ENCODE measurements at places on chromosomes 11 and 22. TPM values are rescaled to one million over a fixed set of nuclear protein-coding genes. Genes with fewer than 3 reads are reported as not detected.

WT1 gene
- total RNA-seq: 0.09 TPM

KREMEN1 gene
- 4.1 TPM for total RNA-seq

NPAS4 gene
- 0.44 TPM for total RNA-seq

AMPD3 gene
- 7.1 TPM for total RNA-seq

C11orf16 gene
- not detected for total RNA-seq

IGF2 gene
- total RNA-seq: 1.5 TPM

PICALM gene
- total RNA-seq: 69.9 TPM

SF3A1 gene
- 272 TPM for total RNA-seq

ENDOD1 gene
- 3.3 TPM for total RNA-seq

ANO9 gene
- total RNA-seq: 16.6 TPM

CD3D gene
- 0.89 TPM for total RNA-seq

NR1H3 gene
- total RNA-seq: 29.9 TPM

APOA5 gene
- total RNA-seq: 0.20 TPM

OR6A2 gene
- total RNA-seq: 0.27 TPM

MIOX gene
- 0.41 TPM for total RNA-seq

MUC5B gene
- 1.6 TPM for total RNA-seq

ETS1 gene
- total RNA-seq: 25.3 TPM

MS4A6E gene
- total RNA-seq: not detected

DNA sequence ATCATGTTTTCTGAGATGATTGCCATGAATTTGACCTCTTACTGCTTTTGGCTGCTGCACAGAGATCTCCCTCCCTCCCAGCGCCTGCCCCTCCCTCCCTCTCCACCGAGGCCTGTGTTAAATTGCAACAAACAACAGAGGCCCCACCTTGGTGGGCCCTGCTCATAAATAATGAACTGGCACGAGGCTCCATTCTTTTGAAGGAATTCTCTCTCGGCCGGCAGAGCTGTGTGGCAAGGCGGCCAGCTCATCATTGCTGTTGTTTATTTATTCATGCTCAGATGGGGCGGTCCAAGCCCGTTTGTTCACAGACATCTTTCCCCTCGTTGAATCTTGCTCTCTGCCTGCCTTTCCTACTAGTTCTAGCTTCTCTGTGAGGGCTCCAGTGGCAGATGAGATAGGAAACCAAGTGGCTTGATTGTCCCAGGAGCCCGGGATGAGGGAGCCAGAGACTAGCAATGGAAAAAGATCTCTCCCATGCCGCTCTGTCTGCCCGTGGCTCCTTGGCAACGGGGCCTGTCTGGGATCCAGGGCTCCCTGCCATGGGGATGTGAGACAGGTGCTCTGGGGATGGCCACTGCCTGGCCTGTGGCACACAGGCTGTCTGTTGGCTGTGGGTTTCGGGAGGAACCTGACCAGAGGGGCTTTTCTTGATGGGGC is 192.6 kb downstream of the DSCAML1 start:
- DNase-seq: no peak

GRCh38 chr11:69985641-69986439 is 92.3 kb upstream of the ANO1 start:
- peak; percentile 49 for DNase-seq

GRCh38 chr11:22800482-22800881 is 29.1 kb downstream of the SVIP start:
- DNase-seq: no peak

GRCh38 chr11:95595973-95596489 is 193.6 kb downstream of the FAM76B start:
- no peak for DNase-seq

DNA sequence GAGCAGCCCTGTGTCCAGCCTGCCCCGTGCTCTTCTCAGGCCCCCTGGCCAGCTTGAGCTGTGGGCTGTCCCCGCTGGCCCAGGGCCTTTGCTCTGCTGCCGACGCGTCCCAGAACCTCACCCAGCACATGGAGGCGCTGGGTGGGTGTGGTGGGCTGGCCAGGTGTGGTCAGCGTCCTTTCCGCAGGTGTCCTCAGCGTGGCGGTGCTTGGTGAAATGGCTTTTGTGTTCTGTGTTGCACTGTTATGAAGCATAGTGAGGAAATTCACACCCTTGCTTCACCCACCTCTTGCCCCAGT is 37.4 kb downstream of the GRAMD4 start:
- DNase-seq: no peak

- no peak for DNase-seq
Observed at GRCh38 chr11:1090600-1091331, 16.1 kb downstream of the MUC2 start.

DNA sequence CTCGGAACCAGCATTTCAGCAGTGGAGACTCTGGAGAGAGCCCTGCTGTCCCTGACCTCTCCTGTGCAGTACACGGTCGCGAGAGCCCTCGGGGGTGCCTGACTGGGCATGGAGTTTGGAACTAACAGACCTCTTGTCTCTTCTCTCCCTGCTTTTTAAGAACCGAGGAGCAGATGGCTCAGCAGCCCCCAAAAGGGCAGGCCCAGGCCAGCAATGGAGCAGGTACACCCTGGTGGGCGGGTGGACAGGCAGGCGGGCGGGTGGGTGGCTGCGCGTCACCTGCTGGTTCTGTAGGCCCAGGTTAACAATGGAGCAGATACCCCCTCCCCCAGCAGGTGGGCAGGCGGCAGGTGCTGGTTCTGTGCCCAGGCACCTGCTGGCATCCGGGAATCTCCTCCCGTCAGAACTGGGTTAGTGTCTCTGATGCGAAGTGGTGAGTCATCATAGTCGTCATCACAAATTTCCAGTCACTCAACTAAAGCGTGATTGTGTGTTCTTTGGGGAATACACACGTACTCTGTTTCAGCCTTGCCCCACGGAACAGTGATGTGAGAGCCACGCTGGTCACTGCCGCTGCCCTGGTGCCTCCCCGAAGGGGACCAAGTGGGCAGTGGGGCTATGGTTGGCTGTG is 41.1 kb downstream of the GRAMD4 start:
- no peak for DNase-seq

DNA sequence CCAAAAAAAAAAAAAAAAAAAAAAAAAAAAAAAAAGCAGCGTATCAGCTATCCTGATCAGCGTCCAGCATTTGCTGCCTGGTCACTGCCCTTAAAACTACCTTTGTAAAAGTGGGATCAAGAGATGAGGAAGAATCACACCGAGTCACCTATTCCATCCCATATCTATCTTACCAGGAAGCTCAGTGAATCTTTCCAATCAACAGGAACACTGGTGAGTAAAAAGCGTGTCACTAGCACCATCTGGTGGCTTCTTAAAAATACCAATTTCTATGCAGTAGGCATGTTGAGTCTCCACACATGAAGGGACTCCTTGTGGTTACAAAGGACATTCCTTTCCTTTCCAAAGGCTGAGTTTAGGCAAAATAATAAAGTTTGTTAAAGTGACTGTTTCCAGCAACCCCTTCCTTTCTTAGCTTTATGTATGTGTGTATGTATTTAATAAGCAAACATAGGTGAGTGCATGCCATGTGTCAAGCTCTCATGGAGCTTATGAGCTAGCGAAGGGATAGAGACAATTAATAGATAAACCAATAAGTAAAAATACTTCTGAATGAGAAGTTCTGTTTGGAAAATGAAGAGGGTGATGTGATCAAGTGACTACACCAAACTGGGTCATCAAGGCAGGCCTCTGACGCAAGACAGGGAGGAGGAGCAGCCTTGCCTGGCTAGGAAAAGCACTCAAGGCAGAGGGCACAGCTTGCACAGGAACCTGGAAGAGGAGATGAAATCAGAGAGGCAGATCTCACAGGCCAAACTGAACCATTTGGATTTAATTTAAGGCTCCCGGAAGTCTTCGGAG is 13.9 kb upstream of the TP53AIP1 start:
- DNase-seq: no peak

DNA sequence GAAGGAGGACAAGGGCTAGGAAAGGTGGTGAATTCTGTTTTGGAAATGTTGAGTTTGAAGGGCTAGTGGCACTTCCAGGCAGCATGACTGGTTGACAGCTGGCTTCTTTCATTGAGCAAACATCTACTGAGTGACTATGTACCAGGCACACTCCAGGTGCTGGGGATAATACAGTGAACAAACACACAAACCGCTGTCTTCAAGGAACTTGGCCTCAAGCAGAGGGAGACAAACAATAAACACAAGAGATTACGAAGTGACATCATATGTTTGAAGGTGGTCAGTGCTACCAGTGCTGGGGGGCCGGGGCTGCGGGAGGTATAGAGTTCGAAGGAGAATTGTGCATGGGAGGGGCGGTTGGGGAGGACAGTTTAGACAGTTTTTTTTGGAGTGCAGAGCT is 197.0 kb upstream of the SORL1-AS1 start:
- no peak for DNase-seq

DNA sequence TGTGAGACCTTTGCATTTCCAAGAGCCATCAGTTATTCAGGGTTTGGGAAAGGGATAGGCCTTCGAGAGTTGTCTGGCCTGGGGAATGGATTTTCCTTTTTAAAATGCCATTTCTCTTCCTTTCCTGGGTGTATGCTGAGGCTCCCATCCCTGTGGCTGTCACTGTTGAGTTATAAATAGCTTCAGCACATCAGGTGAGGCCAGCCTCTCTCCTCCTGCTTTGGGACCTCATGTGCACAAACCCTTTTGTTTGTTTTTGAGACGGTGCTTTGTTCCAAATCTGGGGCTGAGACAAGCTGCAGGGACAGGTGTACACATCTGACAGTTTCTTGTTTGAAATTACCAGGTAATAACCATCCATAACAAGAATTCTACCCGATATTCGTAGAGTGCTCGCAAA is 1.3 kb downstream of the TEF start:
- DNase-seq: no peak

- DNase-seq: no peak
Observed at GRCh38 chr11:123518496-123519054, 88.5 kb downstream of the GRAMD1B start.

- peak; percentile 4 for DNase-seq
Observed at GRCh38 chr22:46029574-46030200, 52.7 kb upstream of the WNT7B start.

DNA sequence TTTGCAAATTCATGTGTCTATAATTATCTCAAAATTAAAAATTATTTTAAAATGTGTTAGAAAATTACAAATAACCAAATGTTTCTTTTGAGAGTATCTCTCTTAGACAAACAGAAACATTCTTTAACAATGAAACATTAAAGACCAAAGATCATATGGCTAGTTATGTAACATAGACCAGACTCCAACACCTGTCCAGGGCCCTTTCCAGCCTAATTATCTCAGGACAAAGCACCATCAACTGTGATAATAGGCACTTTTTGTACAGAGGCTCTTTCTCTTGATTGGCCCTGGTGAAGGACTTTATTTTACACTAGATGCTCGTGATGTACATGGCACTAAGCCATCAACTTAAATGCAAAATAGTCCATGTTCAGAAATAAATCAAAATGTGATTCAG is 5.0 kb upstream of the PLEKHA7 start:
- no peak for DNase-seq

- DNase-seq: no peak
Observed at GRCh38 chr11:22554221-22554620, 71.4 kb downstream of the FANCF start.

DNA sequence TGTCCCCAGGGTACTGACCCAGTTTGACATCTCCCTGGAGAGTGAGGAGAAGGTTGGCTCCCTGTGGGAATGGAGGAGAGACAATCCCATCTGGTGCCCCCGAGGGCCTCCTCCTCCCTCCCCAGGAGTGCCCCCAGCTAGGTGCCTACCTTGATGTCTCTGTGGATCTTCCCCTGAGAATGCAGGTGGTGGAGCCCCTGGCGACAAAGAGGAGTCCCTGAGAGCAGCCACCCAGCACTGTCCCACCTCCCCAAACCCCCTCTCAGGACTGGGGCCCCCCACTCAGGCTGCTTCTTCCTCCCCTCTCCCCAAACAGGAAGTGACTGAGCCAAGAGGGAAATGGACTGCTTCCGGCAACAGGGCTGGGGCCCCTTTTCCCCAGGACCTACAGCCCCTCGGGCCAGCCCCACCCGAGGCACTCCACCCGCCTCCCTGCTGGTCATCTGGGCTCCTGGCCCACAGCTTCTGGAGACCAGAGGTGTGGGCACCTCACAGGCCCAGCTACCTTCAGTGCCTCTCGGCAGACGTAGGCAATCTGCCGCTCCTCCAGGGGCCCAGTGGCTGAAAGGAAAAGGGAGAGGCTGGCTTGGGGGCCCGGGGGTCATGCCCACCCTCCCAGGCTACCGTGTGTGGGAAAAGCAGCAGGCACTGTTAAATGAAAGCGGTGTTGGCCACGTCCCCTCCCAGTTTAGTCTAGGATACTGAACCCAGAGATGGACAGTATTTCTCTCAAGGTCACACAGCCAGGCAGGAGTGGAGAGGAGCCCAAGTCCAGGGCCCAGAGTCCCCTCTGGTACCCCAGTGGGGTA is 1.2 kb downstream of the MAP4K2 start:
- no peak for DNase-seq

GRCh38 chr11:60859616-60860250 is 4.0 kb upstream of the PTGDR2 start:
- no peak for DNase-seq

DNA sequence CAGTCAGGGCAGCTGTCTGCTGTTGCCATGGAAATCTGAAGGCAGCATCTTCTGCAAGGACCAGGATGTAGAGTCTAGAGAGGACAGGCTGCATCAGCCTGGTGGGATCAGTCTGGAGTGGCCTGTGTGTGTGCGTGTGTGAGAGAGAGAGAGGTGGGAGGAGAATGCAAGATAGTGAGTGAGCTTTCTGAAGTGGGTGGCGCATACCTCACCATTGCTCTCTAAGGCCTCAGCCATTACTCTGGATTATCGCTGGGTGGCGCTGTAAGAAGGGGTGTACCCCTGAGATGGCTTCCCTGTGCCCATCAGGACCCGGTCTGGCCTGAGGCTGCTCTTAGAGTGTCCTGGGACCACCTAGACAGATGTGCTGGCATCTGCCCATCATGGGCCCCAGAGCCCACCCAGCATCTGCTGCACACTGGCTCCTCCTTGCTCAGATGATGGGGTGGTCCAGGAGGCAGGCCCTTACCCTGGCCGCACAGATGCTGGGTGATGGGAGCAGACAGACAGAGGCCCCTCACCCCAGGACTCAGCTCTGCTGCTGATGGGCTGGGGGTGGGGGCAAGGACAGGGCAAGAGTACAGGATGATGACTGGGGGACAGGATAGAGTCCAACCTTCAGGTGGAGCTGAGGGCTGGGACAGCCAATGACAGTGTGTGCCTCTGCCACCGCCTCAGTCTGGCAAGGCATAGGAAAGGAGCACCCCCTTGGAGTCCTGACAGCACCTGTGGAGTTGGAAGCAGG is 25.7 kb upstream of the TUB start:
- DNase-seq: peak; percentile 64

DNA sequence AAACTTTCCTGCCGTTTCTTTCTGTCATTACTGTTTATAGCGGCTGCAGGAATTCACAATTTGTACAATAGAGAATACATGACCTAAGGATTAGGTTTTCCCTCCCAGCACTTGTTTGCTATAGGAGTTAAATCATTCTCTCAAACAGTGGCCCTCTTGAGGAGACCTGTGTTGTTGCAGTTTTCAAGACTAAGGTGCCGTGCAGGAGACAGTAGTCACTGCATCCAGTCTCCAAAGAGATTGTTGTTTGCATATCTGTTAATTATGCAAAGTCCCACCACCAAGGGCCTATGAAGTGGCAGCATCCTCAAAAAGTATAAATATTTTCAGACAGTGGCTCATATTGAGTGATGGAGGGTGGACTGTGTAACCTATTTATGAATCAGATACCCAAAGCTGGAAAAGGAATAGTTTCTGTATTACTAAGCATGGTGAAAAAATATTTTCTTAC is 2.3 kb downstream of the PRSS23 start:
- peak; percentile 25 for DNase-seq

All from WTC11 (cell line).